ENCODE measurements at places on chromosomes 2 and 18.

DNA sequence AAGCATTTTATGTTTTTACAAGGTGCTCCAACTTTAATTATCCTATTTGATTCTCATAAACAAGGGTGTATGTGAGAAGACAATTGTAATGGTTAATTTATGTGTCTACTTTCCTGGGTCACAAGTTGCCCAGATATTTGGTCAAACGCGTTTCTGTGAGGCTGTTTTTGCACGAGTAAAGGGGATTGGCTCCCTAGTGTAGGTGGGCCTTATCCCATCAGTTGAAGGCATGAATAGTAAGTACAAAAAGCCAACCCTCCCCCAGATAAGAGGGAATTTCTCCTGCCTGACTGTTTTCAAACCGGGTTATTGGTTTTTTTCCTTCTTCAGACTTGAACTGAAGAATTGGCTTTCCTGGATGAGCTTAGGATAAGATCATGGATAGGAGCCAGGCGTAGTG is 224.0 kb upstream of the NCKAP5 start:
- DNase-seq = no peak

- DNase-seq = no peak
These were observed 45.6 kb upstream of the GALNT3 start for GRCh38 chr2:165839610-165840009.

GRCh38 chr2:40507432-40507831 is 55.5 kb upstream of the SLC8A1 start:
- DNase-seq = no peak

- no peak for DNase-seq
These were observed 115.5 kb upstream of the RAB27B start for GRCh38 chr18:54712758-54713157.

DNA sequence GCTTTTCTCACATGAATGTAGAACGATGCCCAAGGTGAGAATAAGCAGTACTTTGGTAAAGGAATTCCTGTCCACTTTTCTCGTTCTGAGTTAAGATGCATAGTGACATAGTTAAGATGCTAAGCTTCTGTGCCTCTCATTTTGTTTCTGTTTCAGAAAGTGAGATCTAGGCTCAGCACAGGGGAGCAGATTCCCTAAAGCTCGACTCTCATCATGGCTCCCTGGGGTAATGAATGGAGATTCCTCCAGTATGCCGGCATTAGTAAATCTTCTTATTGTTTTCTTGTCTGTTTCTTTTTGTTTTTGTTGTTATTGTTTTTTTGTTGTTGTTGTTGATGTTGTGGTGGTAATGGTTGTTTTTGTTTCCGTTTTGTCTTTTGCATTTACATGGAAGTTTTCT is 225.4 kb downstream of the LRRTM4 start:
- no peak for DNase-seq

DNA sequence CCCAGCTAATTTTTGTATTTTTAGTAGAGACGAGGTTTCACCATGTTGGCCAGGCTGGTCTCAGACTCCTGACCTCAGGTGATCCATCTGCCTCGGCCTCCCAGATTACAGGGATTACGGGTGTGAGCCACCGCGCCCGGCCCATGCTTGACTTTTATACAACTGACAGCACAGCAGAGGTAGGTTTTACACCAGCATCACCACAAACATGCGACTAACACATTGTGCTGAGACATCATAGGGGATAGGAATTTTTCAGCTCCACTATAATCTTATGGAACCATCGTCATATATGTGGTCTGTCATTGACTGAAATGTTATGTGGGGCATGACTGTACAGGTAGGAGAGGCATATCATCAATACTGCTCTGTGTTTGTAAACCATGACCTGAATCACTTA is 122.1 kb downstream of the THADA start:
- no peak for DNase-seq

DNA sequence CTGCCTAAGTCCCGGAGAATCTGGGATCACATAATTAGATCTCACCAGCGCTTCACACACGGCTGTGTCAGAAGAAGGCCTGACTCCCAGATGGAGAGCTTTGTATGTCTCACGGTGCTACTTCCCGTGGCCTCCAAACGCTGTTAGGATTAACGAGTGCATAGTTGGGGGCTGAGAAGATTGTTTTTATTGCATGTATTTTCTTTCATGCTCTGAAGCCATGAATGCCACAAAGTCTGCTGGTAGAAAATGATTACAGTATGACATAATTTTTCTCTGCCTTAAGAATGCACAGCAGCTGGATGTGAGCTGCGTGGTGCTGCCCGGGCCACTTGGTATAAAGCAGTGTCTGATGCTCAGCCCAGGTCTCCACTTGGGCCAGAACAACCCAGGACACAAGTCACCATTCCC is 166.5 kb downstream of the SEPTIN10 start:
- no peak for DNase-seq

- DNase-seq = no peak
These were observed 426.9 kb downstream of the CDH2 start for GRCh38 chr18:27750014-27750413.

- no peak for DNase-seq
These were observed 66.6 kb downstream of the BCL2 start for GRCh38 chr18:63253014-63253413.

- no peak for DNase-seq
These were observed 25.8 kb upstream of the TMEM182 start for GRCh38 chr2:102736110-102736409.

- DNase-seq = no peak
These were observed 774 bp upstream of the FZD7 start for GRCh38 chr2:202032846-202033316.

DNA sequence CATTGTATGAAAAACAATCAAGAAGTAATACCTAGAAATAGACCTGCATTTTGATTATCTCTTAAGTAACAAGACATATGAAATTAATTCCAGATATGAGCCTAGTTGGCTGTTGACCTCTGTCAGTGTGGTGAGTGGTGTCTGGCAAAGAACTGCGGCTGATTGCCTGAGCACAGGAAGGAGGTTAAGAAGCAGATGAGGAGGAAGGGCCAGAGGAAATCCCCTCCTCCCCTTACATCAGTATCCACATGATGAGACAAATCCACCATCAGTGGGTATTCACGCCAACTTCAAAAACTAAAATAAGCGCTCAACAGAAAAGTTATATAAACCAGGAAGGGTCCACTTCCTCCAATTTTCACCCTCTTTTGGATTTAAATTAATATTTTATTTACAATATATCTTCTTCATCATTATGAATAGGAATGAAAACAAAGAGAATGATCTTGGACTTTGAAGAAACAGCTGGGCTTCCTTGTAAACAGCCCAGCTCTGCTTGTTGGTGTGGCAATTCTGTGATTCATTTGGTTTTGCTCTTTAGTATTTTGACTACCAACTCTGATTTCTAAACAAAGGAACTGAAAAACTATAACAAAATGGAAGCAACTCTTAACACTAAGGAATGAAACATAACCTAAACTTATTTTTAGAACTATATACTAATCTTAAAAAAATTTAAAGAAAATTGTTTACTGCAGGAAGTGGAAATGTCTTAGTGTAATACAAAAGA is 27.3 kb downstream of the RFTN2 start:
- DNase-seq = no peak

- DNase-seq = peak; percentile 26
These were observed 6.3 kb downstream of the RAB12 start for GRCh38 chr18:8615397-8616027.

DNA sequence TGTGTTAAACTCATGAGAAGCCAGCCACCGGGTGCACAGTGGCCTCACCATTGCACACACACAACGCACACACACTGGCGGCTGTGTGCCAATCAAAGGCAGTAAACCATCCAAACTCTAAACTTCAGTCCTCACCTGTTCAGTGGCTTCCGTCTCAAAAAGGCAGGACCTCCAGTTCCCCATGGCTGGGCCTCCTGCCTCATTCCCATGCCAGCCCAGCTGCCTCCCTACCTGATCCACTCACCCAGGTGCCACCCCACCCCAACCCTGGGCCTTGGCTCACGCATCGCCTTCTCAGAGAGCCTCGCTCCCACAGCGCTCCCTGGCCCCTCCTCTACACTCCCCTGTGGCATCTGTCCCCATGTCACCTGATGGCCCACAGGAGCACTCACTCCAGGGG is 190.9 kb downstream of the EIPR1 start:
- DNase-seq = no peak

- no peak for DNase-seq
These were observed 1.6 kb downstream of the SLC66A2 start for GRCh38 chr18:79949697-79950487.

DNA sequence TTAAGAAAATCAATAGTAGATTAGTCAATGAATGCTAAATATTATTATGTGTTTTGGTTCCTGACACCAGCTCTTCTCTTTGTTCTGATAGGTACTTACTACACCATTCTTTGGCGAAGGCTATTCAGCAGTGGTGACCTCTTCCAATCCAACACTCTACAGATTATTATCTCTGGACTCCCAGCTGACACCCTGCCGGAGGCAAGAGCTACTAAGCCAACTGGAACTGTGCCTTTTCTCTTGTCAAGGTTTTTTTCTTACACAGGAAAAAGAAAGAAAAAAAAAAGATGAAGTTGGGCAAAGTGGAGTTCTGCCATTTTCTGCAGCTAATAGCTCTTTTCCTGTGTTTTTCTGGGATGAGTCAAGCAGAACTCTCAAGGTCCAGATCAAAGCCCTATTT is 11.7 kb downstream of the CDH7 start:
- no peak for DNase-seq

- DNase-seq = no peak
These were observed 147.8 kb downstream of the EXOC6B start for GRCh38 chr2:72678024-72678423.

GRCh38 chr2:55439101-55439397 is 19.4 kb upstream of the CCDC88A start:
- no peak for DNase-seq

GRCh38 chr2:3236300-3237045 is 141.1 kb downstream of the EIPR1 start:
- no peak for DNase-seq

DNA sequence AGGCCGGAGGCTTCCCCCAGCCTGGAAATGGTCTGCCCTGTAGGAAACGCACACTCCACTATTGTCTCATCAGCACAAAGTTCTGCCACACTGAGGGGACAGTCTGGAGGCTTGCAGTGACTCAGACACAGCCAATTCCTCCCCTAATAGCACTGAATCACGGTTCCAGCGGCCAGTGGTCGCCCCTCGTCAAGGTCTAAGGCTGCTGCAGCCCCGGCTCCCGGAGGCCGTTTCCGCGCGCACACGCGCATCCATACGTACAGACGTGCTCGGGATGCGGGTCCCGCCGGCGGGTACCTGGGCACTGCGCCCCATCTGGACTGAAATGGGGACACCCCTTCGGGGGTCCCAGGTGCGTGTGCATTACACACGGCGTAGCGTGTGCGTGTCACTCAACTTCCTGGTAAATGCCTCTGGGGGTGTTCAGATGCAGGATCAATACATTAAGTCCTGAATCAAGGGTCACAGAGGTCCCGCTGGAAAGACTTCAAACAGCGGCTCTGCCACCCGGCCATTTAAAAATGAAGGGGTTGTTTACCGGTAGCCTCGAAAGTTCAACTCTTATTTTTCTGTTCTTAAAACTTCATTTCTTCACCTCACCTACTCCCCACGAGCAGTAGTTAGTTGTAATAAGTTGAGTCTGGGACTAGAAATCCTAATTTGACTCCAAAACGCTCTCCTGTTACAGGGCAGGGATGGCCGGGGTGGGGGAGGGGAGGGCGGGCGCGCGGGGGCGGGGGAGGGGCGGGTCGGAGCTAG is 572 bp upstream of the ZNF516 start:
- no peak for DNase-seq

- no peak for DNase-seq
These were observed 102.2 kb upstream of the MSH2 start for GRCh38 chr2:47300609-47301276.

- no peak for DNase-seq
These were observed 500 bp downstream of the LIMS1 start for GRCh38 chr2:108534584-108535356.

DNA sequence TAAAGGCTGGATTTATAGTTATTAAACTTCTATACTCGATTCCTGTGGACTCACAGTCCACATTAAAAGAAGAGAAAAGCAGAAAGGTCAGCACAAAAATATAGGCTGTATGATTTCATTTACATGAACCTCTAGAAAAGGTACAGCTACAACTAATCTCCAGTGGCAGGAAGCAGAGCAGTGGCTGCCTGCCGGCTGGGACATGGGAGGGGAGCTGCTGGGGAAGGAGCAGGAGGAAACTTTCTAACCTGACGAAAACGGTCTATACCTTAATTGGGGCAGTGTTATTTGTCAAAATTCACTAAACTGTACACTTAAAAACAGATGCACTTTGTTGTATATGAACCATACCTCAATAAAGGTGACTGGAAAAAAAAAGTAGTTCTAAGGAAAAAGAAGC is 26.7 kb downstream of the KCTD1 start:
- DNase-seq = no peak

DNA sequence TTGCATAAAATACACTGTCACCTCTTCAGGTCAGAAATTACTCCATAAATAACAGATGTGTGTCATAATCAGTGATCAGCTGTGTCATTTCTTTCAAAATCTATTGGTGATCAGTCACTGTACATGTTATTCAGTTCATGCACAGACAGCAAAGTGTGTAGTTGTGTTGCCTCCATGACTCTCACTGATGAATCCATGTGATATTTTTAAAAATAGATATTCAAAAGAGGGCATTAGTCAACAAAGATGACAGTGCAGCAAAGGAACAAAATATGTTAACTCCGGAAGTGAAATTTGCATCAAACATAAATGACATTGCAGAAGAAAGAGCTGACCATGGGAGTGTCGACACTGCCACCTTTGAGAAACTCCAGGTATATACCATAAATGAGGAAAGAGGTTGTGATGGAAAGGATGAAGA is 17.1 kb upstream of the MCM6 start:
- DNase-seq = no peak

GRCh38 chr18:34880882-34881834 is 160.1 kb upstream of the MAPRE2 start:
- DNase-seq = no peak

DNA sequence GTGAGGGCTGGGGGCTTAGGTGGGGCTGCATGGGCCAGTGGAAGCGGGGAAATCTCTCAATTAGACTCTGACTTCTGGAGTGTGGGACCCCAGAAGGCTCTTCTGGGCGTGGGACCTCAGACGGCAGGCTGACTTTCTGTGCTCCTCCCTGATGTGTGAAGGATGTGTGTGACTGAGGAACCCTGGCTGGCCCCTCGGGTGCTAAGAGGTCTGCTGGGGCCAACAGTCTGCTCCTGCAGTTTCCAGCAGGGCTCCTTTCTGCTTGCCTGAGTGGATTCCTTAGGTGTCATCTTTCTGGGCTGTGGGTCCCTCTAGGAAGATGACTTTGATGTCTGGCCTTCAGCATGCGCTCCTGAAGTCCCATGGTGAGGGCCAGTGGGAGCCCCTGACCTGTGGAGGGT is 167.5 kb downstream of the DYSF start:
- DNase-seq = no peak

DNA sequence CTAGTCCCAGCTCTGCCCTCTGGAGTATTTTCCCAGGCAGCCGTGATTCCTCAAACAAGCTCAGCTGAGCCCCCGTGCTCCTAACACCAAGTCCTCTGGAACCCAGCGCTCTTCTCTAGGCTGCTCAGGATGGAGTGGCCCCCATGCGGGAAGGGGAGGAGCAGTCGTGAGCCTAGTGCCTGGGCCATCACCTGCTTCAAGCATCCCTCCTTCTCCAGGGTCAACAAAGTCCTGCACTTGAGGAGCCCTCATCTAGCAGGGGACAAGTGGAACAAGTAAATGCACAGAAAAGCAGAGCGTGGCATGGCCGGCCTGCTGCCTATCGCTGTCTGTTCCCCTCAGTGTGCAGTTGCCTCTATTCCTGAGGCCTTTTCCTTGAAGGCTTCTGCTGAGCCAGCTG is 168.6 kb downstream of the INHBB start:
- no peak for DNase-seq

GRCh38 chr2:98086491-98087446 is at the start of gene VWA3B:
Gene VWA3B, plus strand, starts transcription at chr2:98087167. Its CDS starts 5,926 bp downstream, at chr2:98093093.
- DNase-seq = no peak

- DNase-seq = no peak
These were observed 175.7 kb downstream of the ASB1 start for GRCh38 chr2:238602223-238602960.

All from NCI-H2107 (cell line).